ENCODE measurements at places on chromosomes 1 and 21.

GRCh38 chr21:34874684-34875513 is 174.2 kb downstream of the RUNX1 start:
- no peak for DNase-seq

- DNase-seq: no peak
Observed at GRCh38 chr1:71861022-71861421, 421.3 kb downstream of the NEGR1 start.

DNA sequence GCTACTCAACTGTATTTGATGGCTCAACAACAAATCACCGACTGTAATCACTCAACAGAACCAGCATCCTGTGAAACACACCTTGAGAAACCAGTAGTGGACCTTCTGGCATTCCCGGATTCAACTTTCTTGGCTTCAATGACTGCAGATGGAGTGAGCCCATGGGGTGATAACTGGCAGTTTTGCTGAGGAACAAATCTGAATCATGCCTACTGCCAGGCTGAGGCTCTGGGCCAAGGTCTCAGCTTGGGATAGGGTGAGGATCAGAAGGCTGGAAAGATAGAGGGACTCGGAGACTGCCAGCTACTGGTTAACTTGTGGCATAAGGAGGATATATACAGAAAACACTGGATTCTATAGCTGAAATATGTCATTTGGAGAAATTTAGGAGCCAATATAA is 63.5 kb upstream of the DIRAS3 start:
- no peak for DNase-seq

DNA sequence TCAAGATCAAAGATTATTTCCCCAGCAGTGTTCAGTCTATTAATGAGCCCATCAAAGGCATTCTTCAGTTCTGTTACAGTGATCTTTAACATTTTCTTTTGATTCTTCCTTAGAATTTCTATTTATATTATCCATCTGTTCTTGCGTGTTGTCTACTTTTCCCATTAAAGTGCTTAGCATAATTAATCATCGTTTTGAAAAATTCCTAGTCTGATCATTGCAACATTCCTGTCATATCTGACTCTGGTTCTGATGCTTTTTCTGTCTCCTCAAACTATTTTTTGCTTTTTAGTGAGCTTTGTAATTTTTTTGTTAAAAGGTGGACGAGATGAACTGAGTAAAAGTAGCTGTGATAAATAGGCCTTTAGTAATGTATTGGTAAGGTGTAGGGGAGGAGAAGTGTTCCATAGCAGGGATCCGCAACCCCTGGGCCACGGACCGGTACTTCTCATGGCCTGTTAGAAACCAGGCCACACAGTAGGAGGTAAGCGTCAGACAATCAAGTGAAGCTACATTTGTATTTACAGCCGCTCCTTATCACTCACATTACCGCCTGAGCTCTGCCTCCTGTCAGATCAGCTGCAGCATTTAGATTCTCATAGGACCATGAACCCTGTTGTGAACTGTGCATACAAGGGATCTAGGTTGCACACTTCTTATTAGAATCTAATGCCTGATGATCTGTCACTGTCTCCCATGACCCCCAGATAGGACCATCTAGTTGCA is 163.3 kb downstream of the PIK3R3 start:
- DNase-seq: no peak

GRCh38 chr1:159869173-159869572 is 6.7 kb upstream of the VSIG8 start:
- no peak for DNase-seq

DNA sequence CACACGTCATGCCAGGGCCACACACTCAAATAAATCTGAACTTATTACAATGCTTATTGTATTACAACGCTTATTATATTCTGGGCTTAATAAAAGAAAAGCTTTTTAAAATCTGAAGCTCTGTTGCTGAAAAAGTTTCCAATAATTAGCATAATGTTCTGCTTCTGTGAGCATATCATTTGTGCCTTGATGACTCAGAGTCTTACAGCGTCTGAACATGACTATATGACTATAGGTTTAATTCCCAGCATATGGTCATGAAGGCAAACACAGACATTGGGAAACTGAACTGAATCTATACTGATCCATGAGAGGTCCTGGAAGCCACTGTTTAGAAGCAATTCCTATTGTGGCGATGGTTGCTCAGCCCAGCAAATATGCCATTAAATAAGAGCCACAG is 66.3 kb downstream of the SIM2 start:
- DNase-seq: no peak

GRCh38 chr21:45290948-45291612 is 3.4 kb upstream of the POFUT2 start:
- DNase-seq: no peak

GRCh38 chr1:201140235-201140940 is 13.4 kb upstream of the ASCL5 start:
- no peak for DNase-seq

DNA sequence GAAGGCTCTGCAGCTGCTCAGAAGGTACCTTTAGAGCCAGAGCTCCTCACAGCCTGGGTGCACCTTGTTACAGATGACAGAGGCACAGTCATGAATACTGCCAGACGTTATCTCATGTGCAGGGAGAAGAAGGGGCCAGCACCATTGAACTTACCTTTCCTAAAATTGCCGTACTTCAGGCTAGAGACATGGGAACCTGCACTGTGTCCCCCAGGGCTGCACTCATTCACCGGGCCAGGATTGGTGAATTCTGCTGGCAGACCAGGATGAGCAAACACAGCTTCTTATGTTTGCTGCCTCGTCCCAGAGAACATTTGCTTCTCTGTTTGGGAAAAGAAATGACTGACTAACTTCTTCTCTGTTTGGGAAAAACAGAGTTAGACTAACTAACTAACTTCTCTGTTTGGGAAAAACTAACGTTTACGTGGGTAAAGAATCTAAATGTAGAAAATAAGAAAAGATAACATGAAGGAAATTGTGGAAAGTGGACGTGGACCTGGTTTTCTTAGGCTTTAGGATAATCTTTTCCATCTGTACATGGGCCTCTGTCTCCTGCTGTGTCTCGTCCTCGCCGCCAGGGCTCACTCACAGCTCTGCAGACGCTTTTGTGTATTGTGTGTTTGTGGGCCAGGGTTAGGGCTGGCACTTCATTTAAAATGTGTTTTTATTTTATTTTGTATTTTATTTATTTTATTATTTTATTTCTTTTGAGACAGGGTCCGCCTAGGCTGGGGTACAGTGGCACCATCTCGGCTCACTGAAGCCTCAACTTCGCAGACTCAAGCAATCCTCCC is 9.9 kb downstream of the OBSCN start:
- DNase-seq: no peak

GRCh38 chr1:216710055-216710454 is 13.2 kb downstream of the ESRRG start:
- DNase-seq: no peak

GRCh38 chr1:46134660-46135331 is 2.4 kb upstream of the PIK3R3 start:
- DNase-seq: no peak

- DNase-seq: no peak
Observed at GRCh38 chr1:115123116-115123515, 33.8 kb upstream of the TSPAN2 start.

DNA sequence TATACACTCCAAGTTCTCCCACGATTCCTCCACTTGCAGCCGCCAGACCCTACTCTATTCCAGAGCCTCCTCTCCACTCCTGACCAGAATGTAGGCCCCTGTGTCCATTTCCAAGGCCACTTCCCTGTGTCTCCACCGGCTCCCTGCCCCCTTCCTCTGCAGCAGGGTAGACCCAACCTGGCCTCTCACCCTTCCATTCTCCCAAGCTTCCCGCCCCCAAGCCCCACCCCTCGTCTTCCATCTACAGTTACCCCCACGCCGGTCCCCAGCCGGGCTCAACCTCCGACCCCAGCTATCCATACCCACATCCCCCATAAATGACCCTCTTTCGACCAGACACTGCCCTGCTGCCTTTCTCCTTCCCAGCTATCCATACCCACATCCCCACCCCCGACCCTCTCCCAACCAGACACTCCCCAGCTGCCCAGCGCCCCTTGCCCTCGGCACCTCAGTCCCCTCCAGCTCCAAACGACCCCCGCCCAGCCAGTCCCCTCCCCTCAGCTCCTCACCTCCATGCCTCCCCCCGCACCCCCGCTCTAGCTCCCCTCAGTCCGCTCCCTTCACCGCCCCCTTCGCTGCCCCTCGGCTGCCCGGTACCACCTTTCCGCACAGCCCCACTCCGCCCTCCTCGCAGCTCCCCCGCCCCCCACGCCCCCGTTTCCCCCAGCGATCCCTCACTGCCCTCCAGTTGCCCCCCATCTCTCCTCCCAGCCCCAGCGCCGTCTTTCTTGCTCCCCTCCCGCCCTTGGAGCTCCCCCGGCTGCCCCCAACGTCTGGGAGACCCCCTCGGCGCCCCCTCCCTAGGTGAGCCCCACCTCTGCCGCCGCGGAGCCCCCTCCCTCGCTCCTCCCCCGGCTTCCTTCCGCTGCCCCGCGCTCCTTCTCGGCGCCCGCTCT is 670 bp downstream of the RAB3B start:
- no peak for DNase-seq

DNA sequence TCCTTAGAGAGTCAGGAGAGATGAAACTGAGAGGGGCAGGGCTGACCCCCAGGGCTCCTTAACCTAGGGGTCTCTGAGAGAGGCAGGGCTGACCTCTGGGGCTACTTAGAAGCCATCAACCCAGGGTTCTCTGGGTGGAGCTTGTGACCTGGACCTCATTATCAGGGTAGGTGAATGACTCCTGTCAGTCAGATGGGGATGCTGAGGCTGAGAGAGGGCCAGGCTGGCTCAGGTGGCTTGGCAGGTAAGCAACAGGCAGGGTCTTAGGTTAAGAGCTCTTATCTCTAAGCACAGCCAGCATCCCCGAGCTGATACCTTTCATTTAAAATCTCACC is 160.9 kb downstream of the PTPRU start:
- no peak for DNase-seq

- DNase-seq: no peak
Observed at GRCh38 chr1:41073971-41074370, 52.4 kb upstream of the SLFNL1 start.

- DNase-seq: no peak
Observed at GRCh38 chr21:42236014-42236413, 17.1 kb downstream of the ABCG1 start.

DNA sequence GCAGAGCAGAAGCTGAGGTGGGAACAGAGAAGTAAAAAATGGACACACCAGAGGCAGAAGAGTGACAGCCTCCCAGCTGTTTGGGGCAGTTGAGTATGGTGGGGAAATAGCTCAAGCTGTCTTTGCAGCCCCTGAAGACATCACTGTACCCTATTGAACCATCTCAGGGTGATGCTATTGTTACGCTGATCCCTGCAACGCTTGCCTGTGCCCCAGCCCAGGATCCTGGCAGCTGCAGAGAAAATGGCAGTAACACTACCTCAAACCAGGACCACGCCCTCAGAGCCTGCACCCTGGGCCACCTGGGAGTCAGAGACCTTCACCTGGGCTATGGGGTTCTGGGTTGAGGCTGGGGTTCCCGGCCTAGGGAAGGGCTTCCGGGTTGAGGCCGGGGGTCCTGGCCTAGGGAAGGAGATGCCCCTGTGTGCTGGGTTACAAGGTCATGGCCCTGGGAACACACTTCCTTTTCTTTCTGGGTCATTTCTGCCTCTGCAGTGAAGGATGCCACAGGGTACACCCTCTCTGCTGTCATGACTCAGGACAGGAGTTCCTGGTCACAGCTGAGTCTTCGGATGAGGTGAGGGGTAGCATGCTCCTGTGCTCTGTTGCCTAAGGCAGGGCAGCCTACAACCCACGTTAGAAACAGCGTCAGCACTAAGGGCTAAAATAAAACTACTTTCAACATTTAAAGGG is 11.6 kb downstream of the BSND start:
- no peak for DNase-seq

- DNase-seq: no peak
Observed at GRCh38 chr1:25651036-25651640, 34.5 kb downstream of the MAN1C1 start.

GRCh38 chr1:185318431-185319138 is 1.5 kb upstream of the IVNS1ABP start:
- no peak for DNase-seq

GRCh38 chr1:99855914-99856450 is 5.8 kb downstream of the AGL start:
- DNase-seq: no peak

GRCh38 chr1:160578525-160579191 is 638 bp downstream of the CD84 start:
- DNase-seq: no peak

- no peak for DNase-seq
Observed at GRCh38 chr1:63885899-63886298, 112.1 kb downstream of the ROR1 start.

DNA sequence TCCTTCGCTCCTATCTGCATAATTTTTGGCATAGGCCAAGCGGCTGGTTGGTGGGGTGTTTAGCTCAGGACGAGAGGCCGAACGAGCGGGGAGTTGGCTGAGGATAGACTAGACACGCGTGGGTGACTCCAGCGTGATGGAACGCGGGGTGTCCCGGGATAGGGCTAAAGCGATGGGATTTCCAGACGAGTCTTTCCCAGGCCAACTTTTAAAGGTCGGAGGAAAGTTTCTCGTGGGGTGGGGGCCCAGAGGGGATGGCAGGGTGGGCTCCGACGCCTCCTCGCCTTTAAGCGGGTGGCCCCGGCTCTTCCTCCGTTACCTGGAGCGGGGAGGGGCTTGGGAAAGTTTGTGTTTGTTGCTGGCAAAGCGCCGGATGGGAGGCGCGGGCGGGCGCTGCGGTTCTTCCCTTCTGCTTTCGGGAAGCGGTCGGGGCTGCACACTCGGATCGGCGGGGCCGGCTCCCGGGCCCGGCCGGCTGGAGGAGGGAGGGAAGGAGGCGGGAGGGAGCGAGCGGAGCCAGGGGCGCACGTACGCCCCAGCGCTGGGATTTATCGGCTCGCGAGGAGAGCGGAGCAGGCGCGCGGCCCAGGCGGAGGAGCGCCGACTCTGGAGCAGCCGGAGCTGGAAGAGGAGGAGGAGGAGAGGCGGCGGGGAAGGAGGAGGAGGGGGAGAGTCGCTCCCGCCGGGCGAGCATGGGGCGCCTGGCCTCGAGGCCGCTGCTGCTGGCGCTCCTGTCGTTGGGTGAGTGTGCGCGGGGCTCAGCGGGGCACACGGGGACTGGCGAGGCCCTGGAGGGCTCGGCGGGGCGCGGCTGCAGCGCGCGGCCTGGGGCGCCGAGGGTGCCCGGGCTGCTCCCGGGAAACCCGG is at the start of gene PTGFRN:
Gene PTGFRN, plus strand, starts transcription at position 405 of the 867 bp plus-strand sequence. Its CDS starts 288 bp downstream, at position 693.
- no peak for DNase-seq

- no peak for DNase-seq
Observed at GRCh38 chr1:89690595-89690994, 57.7 kb downstream of the LRRC8C start.

DNA sequence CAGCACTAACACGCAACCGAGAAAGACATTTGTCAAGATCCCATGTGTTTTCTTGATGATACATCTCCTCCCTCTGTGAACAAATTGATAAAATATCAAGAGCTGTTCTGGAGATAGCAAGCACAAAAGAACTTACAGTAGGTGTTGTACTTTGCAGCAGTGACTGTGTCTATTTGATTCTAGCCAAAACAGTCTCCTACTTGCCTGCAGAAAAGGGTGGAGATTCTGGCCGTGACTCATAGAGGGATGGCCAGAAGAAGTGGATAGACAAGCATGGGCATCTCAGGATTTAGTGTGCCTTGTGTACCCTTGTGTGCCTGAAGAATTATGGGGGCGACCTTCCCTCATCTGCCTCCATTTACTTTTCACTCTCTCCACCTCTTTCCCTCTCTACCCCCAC is 458.4 kb upstream of the LRRC7 start:
- DNase-seq: no peak

GRCh38 chr1:115710859-115711624 is 57.5 kb downstream of the CASQ2 start:
- no peak for DNase-seq

- no peak for DNase-seq
Observed at GRCh38 chr1:64337475-64337874, 132.5 kb upstream of the CACHD1 start.

Data from stimulated activated CD8-positive, alpha-beta memory T cell treated with anti-CD3 and anti-CD28 coated beads, Interleukin-12 subunit alpha, Interleukin-12 subunit beta, amount 100 ng/mL, for 1 hour (primary cell).